ENCODE measurements at places on chromosomes 6 and 20.

GRCh38 chr6:16543521-16543920, 217.7 kb downstream of the ATXN1 start:
- DNase-seq = no peak

- DNase-seq = no peak
These were observed 17.2 kb downstream of the GNAS start for GRCh38 chr20:58869662-58870227.

DNA sequence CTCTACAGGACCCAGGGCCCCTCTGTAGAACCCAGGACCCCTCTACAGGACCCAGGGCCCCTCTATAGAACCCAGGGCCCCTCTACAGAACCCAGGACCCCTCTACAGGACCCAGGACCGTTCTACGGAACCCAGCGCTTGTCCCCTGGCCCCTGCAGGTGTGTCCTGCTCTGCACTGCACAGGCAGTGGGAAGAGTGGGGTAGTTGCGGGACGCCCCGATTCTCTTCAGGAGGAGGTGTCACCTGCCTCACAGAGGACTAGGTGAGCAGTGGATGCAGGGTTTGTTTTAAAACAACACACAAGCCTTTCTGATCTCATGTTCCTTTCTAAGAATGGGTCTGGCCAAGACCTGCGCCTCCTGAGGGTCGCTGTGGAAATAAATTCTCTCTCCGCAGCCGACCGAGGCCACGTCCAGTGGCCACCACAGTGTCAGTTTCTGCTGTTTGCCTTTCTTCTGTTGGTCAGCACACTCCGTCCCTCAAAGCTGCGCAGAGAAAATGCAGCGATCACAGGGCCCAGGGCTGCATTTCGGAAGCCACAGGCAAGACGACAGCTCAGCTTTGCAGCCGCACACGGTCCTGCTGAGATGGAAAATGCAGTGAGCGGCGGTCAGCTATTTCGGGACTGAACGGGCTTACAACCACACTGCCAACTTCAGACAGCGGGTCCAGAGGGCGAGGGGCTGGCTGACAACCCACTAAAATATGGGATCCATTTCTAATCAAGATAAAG, 135.2 kb downstream of the DLL1 start:
- no peak for DNase-seq

GRCh38 chr6:168849459-168849858, 404.2 kb downstream of the THBS2 start:
- DNase-seq = no peak
